Stimulated activated CD4-positive, alpha-beta T cell treated with anti-CD3 and anti-CD28 coated beads, Interleukin-1b, Interleukin-23, amount 100 ng/mL, for 4 hours (primary cell): ENCODE measurements at places on chromosomes 6 and 20.

- DNase-seq: no peak
These were observed 173.7 kb downstream of the TFAP2C start for GRCh38 chr20:56802805-56803204.

- no peak for DNase-seq
These were observed 459.6 kb downstream of the UTRN start for GRCh38 chr6:144744720-144745119.

- no peak for DNase-seq
These were observed 43.2 kb upstream of the AKAP12 start for GRCh38 chr6:151196555-151196954.

DNA sequence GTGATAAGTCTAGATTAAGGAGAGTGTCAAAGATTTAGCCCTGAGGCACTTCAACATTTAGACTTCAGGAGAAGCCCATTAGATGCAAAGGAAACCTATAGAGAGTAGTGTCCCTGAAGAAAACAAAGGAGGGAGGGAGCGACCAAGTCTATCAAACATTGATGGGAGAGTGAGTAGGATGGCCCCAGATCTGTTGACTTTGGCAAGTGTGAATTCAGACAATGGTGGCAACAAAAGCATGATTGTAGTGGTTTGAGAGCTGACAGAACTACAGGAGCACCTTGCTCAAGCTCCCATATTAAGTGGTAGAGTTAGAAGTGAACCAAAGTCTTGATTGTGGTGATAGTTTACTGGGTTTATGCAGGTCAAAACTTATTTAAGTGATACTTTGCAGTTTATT is 979 bp upstream of the ABCF1 start:
- DNase-seq: no peak

DNA sequence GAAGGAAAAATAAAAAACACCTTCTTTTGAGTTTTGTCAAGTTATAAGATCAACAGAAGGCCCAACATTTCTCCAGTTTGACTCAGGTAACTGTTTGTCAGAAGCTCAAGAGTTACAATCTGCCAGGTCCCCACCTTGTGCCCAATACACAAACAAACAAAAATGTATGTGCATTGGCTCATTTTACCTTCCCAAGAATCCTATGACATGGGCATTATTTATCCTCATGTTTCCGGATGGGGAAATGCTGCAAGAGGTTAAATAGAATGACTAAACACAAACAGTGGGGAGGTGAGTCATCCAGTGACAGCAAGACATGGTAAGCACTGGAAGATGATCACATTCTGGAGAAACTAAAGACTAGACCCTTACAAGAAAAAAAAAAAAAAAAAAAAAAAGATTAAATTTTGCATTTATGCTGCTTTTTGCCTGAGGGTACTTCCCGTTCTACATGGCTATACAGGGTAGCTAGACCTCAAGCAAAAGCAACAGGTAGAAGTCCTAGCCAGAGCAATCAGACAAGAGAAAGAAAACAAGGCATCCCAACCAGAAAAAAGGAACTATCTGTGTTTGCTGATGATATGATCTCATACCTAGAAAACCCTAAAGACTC is 23.6 kb upstream of the ANKRD60 start:
- DNase-seq: no peak

GRCh38 chr6:218153-219018 is 73.9 kb upstream of the DUSP22 start:
- DNase-seq: no peak

DNA sequence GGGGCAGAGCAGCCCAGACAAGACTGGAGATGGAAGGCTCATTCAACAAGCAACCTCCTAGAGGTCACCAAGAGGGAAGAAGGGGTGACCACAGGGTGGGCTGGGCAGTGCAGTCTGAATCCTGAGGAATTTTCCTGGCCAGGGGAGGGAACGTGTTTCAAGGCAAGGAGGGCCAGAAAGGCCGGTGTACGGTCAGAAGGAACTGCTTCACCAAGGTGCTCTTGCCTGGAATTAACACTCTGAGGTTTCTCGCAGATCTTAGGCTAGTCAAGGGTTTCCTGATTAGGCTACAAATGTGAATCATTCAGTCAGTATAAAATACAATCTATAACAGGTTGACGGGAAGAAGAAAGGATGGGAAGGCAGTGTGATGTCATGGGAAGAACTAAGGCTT is 199.3 kb downstream of the LRFN2 start:
- no peak for DNase-seq

DNA sequence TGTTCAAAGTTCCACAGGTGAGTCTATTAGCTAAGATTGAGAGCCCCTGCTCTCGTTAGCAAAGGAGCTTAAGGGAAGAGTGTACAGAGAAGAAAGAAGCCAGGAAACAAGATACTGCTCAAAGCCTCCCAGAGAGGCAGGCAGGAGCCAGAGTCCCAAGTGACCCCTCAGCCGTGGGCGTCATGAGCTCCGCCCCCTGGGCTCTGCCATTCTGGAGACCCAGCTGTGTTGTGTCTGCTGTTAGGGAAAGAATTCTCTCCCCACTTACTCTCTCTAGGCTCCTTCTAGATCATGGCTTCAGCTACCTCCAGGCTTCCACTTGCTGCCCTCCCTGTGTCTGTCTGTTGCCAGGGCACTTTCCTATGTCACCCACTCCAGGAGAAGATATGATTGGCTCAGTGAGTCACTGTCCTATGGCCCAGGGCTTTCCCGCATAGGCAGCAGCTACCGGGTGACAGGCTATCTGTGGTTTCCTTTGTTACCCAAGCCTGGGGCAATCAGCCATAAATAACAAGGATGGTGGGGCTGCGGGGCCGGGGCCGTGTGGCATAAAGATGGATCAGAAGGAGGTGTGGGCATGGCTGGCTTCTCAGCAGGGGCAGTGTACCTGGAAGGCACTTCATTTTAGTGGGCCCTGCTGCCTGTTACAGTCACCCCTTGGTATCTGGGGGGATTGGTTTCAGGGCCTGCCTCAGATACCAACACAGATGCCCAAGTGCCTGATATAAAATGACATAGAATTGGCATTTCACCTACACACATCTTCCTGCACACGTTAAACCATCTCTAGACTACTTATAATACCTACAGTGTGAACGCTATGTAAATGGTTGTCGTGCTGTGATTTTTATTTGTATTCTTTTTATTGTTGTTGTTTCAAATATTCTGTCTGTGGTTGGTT is 118.9 kb downstream of the ARMC2 start:
- DNase-seq: no peak

DNA sequence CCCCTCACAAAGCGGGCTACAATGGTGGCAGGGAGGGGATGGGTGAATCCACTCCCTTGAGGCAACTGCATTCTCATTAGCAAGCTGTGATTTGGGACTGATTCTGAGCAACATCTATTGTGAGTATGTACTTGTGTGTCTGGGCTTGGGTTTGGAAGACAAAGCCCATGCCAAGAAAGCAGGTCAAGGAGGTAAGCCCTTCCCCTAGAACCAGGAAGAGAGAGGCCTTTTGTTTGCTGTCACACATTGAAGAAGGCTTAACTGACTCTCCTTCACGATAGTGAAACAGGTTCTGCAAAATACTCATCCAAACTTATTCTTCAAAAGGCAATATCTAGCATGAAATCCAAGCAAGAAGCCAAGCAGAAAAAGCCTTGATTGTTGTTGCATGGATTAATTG is 403.1 kb upstream of the ID4 start:
- no peak for DNase-seq

GRCh38 chr6:39143238-39143930 is 28.4 kb upstream of the SAYSD1 start:
- DNase-seq: peak; percentile 10

GRCh38 chr6:13105139-13105538 is 223.2 kb downstream of the TBC1D7 start:
- no peak for DNase-seq

DNA sequence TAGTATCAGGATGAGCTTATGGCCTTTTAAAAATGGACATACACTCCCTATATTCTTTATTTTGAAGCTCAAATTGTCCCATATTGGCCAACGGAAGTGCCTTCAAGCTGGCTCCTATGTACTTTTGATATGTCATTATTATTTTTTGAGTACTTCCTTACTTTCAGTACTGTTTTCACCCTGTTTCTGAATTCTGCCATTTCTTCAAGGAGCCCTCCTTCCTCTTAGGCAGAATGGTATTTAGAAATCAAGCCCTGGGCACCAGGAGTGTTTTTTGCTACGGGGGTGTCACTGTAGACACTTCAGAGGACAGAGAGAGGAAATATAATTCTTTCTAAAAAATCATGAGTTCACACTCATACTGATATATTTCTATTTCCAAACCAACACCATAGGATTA is 5.5 kb upstream of the MYLK4 start:
- DNase-seq: no peak

- no peak for DNase-seq
These were observed 15.6 kb downstream of the HAO1 start for GRCh38 chr20:7924692-7925091.

DNA sequence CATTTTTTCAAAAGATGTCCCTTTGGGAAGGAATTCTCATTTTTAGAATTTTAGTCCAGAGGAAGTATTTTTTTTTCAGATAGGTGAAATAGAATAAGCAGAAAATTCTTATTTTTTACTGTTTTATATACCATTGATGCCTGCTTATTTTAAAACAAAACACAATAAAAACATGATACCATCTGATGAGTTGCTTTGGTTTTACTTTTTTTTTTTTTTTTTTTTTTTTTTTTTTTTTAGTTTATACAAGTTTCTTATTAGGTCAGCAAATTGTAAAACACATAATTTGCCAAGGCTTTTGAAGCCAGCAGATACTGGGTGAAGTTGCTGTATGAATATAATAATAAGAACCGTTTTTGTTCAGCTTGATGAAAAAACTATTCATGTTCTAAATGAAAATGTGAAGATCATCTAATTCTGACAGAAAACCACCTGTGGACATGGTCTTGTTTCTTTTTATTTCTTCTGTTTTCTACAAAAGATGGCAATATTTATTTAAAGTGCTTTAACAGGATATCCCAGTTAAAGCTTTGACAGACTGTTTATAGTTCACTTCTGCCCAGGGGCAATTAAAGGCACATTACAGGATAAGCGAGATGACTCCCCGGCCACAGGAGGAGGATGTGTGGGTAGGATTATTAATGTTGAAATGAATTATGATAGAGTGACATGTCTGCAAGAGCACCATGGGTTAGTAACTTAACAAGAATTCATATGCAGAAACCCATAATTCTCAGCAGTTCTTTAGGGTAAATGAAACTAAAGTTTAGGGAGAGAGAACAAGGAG is 31.1 kb downstream of the MYB start:
- no peak for DNase-seq

GRCh38 chr20:61350500-61351250 is 98.6 kb downstream of the CDH4 start:
- DNase-seq: no peak

GRCh38 chr6:64683682-64684081 is 1023.3 kb downstream of the EYS start:
- DNase-seq: no peak

- DNase-seq: peak; percentile 34
These were observed 171.4 kb downstream of the GMPR start for GRCh38 chr6:16409531-16410441.

- DNase-seq: no peak
These were observed 175.1 kb downstream of the PDE10A start for GRCh38 chr6:165487950-165488349.

DNA sequence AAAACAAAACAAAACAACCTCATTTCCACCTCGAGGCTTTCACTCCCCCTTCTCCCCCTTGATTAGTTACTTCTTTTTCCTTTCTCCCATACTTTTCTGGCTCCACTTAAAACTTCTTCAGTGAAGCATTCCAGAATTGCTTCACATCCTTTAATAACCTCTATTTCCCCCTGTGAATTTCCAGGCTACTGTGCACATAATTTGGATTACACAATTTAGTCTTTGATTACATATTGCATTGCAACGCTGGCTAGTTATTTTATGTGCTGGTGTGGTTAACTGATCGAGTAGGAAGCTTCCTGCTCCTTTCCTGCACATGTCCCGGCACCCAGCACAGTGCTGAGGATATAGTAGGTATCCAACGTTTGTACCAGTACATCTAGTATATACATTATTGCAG is 28.1 kb upstream of the EEF1E1 start:
- no peak for DNase-seq

DNA sequence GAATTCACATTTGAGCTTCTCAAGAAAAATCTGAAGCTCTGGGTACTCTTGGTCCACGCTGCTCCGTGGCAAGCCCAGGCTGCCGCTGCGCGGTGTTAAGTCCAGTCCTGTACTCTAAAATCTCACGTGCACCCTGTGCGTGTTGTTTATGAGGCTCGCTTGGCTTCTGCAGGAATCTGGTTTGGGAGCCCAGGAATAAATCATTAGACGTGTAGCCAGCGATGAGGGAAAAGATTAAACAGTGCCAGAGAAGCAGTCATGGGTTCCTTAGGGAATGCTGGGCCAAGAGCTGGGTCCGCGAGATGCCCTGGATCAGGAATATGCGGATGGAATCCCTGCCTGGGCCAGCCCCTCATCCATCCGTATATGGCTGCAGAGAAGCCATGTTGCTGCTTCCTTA is 87.3 kb downstream of the KCNB1 start:
- DNase-seq: no peak

DNA sequence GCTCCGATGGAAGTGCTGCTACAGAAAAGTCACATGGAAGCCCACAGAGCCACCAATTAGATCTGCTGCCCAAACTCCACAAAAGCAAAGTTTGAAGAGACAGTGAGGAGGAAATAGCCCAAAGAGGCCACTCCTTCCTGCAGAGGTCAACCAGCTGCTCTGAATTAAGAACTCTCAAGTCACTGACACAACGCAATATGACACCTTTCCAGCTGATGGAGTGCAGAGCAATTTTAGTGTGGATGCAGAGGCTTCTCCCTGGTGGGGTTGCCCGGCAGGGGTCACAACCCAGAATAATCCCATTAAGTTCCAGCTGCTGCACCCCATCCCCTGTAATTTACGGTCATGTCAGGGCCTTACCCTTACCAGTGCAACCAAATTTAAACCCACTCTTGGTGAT is 361.9 kb upstream of the JARID2 start:
- DNase-seq: no peak

GRCh38 chr6:9204171-9204570 is 768.8 kb upstream of the SLC35B3 start:
- DNase-seq: no peak

- no peak for DNase-seq
These were observed 4.1 kb upstream of the TOX2 start for GRCh38 chr20:43910564-43910963.

- DNase-seq: peak; percentile 67
These were observed 1.0 kb upstream of the NXT1 start for GRCh38 chr20:23349338-23350195.

DNA sequence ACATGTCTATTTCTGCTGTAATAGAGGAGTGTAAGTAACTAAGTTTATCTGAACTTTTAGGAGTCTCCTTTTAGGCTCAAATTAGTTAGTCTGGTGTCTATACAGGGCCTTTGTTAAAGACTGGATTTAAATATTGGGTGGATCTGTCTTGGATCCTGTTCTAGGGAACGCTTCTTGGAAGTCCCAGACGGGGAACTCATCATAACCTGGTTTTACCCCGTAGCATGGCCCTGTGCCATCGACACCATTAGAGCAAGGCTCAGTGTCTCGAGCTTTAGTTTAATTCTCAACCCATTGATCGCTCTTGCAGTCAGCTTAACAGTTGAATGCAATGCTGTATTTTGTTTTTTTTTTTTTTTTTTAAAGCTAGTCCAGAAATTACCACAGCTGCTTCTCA is 89.9 kb downstream of the CARMIL1 start:
- no peak for DNase-seq
